ENCODE measurements at places on chromosomes 2 and 18. TPM values are rescaled to one million over a fixed set of nuclear protein-coding genes. Genes with fewer than 3 reads are reported as not detected.

Gene MEX3C
- 30.1 TPM for total RNA-seq

Gene FKBP1B
- total RNA-seq, result 14.7 TPM

Gene AKAIN1
- total RNA-seq, result not detected

Gene NCKAP5
- 1.9 TPM for total RNA-seq

Gene PTPRN
- 1.0 TPM for total RNA-seq

Gene HNMT
- 42.6 TPM for total RNA-seq

Gene ESPNL
- 0.63 TPM for total RNA-seq

DNA sequence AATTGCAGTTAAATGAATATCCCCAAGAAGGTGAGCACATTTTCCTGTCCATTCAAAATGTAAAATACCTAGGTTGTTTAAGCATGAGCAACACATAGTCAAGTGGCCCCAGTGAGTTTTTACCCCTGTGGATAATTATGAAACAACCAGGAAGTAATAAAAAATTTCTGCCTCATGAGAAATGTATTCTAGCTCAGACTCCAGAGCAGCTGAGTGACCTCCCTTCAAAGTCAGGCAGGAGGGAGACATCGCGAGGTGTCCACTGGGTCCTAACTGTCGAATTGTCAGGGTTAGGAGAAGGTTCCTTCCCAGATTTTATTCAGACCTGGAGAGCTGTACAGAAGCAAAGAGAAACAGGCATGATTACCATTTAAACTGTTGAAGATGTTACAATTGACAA lies 416.6 kb upstream of the SMIM21 start:
- no peak for DNase-seq

GRCh38 chr2:139237023-139237422 lies 456.8 kb upstream of the NXPH2 start:
- DNase-seq, result no peak

GRCh38 chr2:149063177-149063576 lies 24.7 kb downstream of the LYPD6B start:
- DNase-seq, result no peak

DNA sequence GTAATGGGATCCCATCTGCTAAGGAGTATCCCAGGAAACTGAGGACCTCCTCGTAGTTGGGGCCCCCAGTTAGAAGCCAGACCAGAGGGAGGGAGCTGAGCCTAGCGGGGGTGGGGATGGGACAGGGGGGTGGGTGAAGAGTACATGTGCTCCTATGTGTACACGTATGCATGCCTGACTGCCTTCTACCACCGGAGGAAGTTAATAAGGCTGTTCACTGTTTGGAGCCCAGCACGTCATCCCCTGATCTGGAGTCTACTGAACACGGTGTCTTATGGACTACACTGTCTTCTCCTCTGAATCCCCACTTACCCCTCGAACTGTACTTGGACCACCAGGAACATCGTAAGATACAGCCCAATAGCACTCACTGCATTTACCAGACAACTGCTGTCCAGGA lies 68.5 kb downstream of the SFXN5 start:
- no peak for DNase-seq

DNA sequence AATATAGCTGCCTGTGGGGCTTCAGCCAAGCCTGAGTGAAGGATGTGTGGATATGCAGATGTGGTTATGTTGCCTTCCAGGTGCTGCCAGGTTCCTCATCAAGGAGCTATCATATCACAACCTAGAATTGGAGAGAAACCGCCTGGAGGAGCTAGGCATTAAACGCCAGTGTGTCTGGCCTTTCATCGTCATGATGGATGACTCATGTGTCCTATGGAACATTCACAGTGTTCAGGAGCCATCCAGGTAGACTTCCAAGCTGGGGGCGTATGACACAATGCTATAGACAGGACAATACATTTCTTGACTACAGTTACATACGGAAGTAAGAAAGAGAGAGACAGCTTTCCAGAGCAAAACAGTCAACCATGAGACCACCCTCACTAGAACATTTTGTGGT lies 86.8 kb downstream of the ESCO1 start:
- DNase-seq, result no peak

- DNase-seq, result no peak
Measured at GRCh38 chr2:101843048-101843447, 145.5 kb downstream of the MAP4K4 start.

GRCh38 chr2:24832521-24832920 lies 39.3 kb downstream of the CENPO start:
- DNase-seq, result no peak

GRCh38 chr2:45583977-45584376 lies 27.1 kb downstream of the SRBD1 start:
- DNase-seq, result no peak

DNA sequence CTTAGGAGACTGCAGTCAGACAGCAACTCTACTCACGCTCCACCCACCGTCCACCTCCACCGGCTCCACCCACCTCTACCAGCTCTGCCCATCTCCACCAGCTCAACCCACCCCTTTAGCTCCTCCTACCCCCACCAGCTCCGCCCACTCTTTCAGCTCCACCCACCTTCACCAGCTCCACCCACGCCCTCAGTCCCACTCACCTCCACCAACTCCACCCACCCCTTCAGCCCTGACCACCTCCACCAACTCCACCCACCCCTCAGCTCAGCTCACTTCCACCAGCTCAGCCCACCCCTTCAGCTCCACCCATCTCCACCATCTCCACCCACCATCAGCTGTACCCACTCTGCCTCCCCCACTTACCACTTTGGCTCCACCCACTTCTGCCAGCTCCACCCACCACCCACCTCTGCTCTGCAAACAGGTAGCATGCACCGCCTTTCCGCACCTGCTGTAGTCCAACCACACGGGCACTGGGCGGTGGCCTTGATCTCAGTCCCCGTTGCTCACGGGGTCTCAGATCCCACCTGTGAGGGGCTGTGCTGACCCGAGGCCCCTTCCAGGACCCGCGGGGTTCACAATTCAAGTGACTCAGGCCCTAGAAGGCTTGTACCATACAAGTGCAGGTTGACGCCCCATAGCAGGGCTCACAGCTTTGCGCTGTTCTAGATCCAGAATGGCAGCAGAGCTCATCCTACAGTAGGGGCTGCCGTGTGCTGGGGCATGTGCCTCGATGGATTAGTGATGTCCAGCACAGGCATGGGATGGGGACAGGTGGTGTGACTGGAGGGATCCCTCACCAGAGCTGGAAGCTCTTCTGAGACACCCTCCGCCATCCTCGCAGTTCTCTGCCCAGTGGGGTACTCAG lies 77.2 kb upstream of the OTOS start:
- DNase-seq, result no peak

- no peak for DNase-seq
Measured at GRCh38 chr2:26471289-26471688, 6.6 kb downstream of the OTOF start.

DNA sequence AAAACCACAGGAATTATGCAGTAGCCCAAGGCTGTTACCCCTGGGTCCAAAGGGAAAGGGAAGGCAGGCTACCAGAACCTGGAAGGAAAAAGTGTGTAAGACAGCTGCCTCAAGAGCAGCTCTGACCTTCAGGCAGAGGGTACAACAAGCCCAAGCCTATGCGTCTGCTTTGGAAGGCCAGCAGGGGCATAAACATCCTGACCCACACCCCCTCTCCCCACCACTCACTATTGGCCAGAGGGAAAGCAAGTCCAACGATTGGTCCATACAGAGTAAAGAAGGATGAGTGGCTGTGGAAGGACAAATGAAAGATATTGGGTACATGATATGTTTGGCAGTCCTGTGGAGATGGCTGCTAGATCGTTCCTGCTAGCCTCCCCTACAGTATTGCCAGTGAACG lies 227.6 kb upstream of the HNRNPA3 start:
- DNase-seq, result no peak

GRCh38 chr2:236562434-236562833 lies 7.2 kb upstream of the ACKR3 start:
- DNase-seq, result no peak

GRCh38 chr2:2188941-2189340 lies 142.1 kb downstream of the MYT1L start:
- no peak for DNase-seq

- peak; percentile 59 for DNase-seq
Measured at GRCh38 chr2:10036095-10036884, 7.1 kb upstream of the KLF11 start.

- no peak for DNase-seq
Measured at GRCh38 chr2:161400076-161400475, 16.0 kb upstream of the TBR1 start.

- no peak for DNase-seq
Measured at GRCh38 chr2:168139852-168140251, 107.5 kb downstream of the STK39 start.

- peak; percentile 54 for DNase-seq
Measured at GRCh38 chr2:216371721-216372702, at the start of gene MARCHF4. TSS of gene MARCHF4 (minus strand) at chr2:216372483. CDS start at chr2:216370260, 2,223 bp downstream.

DNA sequence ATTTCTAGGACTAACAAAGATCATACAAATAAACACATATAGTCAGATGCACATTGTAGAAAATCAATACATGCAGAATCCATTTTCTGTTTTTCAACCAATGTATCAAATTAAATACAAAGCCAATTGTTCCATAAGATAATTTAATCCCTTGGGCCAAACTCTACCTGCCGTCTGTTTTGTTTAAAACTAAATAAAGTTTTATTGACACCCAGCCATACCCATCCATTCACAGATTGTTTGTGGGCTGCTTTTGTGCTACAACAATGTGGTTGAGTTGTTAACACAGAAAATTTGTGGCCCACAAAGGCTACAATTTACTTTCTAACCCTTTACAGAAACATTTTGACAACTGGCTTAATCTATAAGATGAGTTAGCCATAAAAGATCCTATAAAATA lies 484.0 kb upstream of the ID2 start:
- no peak for DNase-seq

DNA sequence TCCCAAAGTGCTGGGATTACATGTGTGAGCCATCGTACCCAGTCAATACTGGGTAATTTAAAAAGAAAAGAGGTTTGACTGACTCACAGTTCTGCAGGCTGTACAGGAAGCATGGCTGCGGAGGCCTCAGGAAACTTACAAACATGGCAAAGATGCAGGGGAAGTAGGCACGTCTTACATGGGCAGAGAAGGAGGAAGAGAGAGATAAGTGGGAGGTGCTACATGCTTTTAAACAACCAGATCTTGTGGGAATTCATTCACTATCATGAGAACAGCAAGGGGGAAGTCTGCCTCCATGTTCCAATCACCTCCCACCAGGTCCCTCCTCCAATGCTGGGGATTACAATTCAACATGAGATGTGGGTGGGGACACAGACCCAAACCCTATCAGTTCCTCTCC lies 192.5 kb downstream of the ATAD2B start:
- DNase-seq, result no peak

- no peak for DNase-seq
Measured at GRCh38 chr2:122514451-122514996, 759.1 kb downstream of the TSN start.

- DNase-seq, result no peak
Measured at GRCh38 chr18:41121116-41121826, 833.8 kb upstream of the PIK3C3 start.

GRCh38 chr18:56696966-56697365 lies 45.8 kb downstream of the WDR7 start:
- no peak for DNase-seq

Data from mucosa of descending colon (tissue), 3 donors.